Subcutaneous adipose tissue (tissue), 4 donors: ENCODE measurements at places on chromosomes 16 and 17. TPM values are rescaled to one million over a fixed set of nuclear protein-coding genes. Genes with fewer than 3 reads are reported as not detected.

CANT1 gene
- total RNA-seq, result 18.3 TPM

PSMB10 gene
- 45.8 TPM for total RNA-seq

GFOD2 gene
- 15.0 TPM for total RNA-seq

GTF3C1 gene
- 29.4 TPM for total RNA-seq
